ENCODE measurements at places on chromosomes 3 and 15. TPM values are rescaled to one million over a fixed set of nuclear protein-coding genes. Genes with fewer than 3 reads are reported as not detected.

- no peak overlapping the region for H3K4me3 ChIP-seq
- no peaks in the 10 kb centered on the region for H3K36me3 ChIP-seq
- H3K27me3 ChIP-seq = no peaks in the 10 kb centered on the region
Measured at GRCh38 chr15:41865490-41866055, 26.9 kb downstream of the PLA2G4B start.

- no peak for DNase-seq
- peaks cover 13% of the 10 kb centered on the region for H3K36me3 ChIP-seq
- no peak overlapping the region for H3K4me3 ChIP-seq
- no peak overlapping the region for H3K27ac ChIP-seq
- no peaks in the 10 kb centered on the region for H3K27me3 ChIP-seq
Measured at GRCh38 chr15:64501396-64501715, 41.0 kb downstream of the ZNF609 start.

- no peak for DNase-seq
- H3K36me3 ChIP-seq = no peaks in the 10 kb centered on the region
- H3K4me1 ChIP-seq = no peaks in the 10 kb centered on the region
- no peak overlapping the region for H3K27ac ChIP-seq
- H3K27me3 ChIP-seq = no peaks in the 10 kb centered on the region
Measured at GRCh38 chr3:25173606-25174005, 254.5 kb upstream of the RARB start.

LNP1 gene
- total RNA-seq = 2.9 TPM

PLSCR5 gene
- total RNA-seq = not detected

- H3K27ac ChIP-seq = no peak overlapping the region
- no peaks in the 10 kb centered on the region for H3K27me3 ChIP-seq
- H3K4me3 ChIP-seq = no peak overlapping the region
- H3K4me1 ChIP-seq = no peaks in the 10 kb centered on the region
- no peak for DNase-seq
- H3K36me3 ChIP-seq = no peaks in the 10 kb centered on the region
Measured at GRCh38 chr3:87390353-87390752, 114.0 kb upstream of the POU1F1 start.

ETV5 gene
- total RNA-seq = 42.3 TPM

DNA sequence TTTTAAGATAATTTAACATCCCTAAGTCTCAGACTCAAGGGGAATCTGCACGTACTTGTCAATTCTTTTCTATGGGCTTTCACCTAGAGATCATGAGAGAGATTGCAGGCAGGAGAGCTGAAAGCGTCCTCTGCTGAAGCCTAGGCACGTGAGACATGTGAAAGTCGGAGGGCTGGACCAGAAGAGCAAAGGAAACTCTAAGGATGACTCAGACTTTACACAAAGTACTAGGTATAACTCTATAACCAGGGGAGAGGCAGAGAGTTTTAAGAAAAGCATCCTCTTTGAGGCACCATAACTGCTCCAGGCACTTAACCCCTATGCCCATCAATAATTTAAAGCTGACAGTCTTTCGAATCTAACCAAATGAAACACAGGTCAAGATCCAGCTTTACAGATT is 436.6 kb downstream of the VGLL3 start:
- no peak overlapping the region for H3K27ac ChIP-seq
- no peaks in the 10 kb centered on the region for H3K4me1 ChIP-seq
- no peaks in the 10 kb centered on the region for H3K27me3 ChIP-seq
- no peaks in the 10 kb centered on the region for H3K36me3 ChIP-seq
- H3K4me3 ChIP-seq = no peak overlapping the region
- DNase-seq = no peak

RLBP1 gene
- under 0.01 TPM for total RNA-seq

DNA sequence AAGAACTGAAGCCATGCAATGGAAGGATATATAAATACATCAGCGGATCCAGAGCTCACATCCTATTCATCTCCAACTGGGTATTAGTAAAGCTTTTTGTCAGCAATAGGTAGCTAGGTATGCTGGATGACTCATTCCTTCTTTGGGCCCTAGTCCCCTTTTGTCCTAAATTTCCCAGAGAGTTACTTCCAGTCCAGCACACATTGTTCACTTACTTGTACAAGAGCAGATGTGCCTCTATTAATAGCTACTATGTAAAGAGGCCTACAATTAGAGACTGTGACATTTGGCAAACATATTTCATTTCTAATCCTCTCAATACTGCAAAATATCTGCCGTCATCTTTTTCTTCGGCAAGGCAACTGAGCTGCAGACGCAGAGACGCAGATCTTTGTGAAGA is 1.7 kb upstream of the SLC4A7 start:
- H3K27ac ChIP-seq = no peak overlapping the region
- no peaks in the 10 kb centered on the region for H3K27me3 ChIP-seq
- peaks cover 15% of the 10 kb centered on the region for H3K4me1 ChIP-seq
- no peak for DNase-seq

DNA sequence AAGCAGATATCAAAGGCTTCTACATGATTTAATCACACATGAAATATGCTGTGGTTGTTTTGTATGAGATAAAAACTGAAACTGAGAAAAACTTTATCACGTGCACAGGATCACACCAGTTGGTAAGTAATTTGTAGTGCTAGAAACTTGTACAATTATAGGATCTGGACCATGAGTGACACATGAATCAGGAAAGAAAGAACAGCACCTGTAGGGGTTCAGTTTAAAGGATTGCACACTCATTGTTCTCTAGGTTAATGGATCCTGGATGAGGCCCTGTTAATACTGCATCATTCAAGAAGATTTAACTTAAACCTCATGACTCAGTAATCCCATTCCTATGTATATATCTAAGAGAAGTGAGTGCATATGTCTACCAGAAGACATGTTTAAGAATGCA is 87.9 kb downstream of the STT3B start:
- H3K27me3 ChIP-seq = no peaks in the 10 kb centered on the region
- no peak overlapping the region for H3K27ac ChIP-seq
- no peaks in the 10 kb centered on the region for H3K4me1 ChIP-seq
- no peak overlapping the region for H3K4me3 ChIP-seq
- no peak for DNase-seq
- H3K36me3 ChIP-seq = peaks cover 17% of the 10 kb centered on the region

DNA sequence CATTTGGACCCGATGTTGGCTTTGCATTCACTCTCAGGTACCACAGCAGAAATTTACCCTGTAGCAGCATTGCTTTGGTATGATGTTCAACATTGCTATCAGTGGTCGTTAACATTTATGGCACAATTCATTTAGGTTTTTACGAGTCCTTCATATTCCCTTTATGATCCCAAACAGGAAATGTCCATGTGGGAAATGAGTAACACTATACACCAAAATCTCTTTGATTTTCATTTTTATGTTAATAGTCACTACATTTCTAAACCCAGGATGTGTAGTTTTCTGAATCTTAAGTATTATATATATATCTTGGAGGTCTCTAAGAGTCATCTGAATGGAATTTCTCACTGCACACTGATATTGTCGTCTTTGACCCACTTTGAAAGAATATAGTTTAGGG is 78.5 kb upstream of the RBMS3 start:
- H3K4me1 ChIP-seq = peaks cover 16% of the 10 kb centered on the region
- H3K27me3 ChIP-seq = no peaks in the 10 kb centered on the region
- no peaks in the 10 kb centered on the region for H3K36me3 ChIP-seq

SELENOK gene
- 13.4 TPM for total RNA-seq

DNA sequence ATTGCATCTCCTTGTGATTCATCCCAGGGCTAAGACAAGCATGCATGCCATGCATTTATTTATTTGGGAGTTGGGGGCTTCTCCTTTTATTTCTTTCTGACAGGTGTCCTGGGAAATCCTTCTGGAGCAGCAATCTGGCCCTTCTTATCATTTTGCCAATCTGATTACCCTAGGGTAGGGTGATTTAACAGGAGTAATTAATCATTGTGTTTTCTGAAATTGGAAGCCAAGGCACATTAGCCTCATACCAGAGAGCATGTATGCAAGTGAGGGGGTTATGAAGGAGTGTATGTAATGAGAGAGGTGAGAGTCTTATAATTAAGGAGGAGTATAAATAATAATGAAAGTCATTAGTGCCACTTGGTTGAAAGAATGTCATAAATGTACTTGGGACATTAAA is 37.4 kb upstream of the ARPP21 start:
- no peaks in the 10 kb centered on the region for H3K4me1 ChIP-seq
- DNase-seq = no peak
- no peaks in the 10 kb centered on the region for H3K36me3 ChIP-seq
- no peak overlapping the region for H3K27ac ChIP-seq
- no peak overlapping the region for H3K4me3 ChIP-seq
- H3K27me3 ChIP-seq = no peaks in the 10 kb centered on the region

IL17RD gene
- 2.2 TPM for total RNA-seq

- DNase-seq = no peak
- no peaks in the 10 kb centered on the region for H3K27me3 ChIP-seq
- H3K36me3 ChIP-seq = no peaks in the 10 kb centered on the region
- H3K27ac ChIP-seq = no peak overlapping the region
Measured at GRCh38 chr3:28150465-28151206, 90.8 kb upstream of the CMC1 start.

RBM5 gene
- 150 TPM for total RNA-seq

- H3K36me3 ChIP-seq = no peaks in the 10 kb centered on the region
- no peak overlapping the region for H3K4me3 ChIP-seq
- H3K27ac ChIP-seq = no peak overlapping the region
- H3K27me3 ChIP-seq = no peaks in the 10 kb centered on the region
- no peaks in the 10 kb centered on the region for H3K4me1 ChIP-seq
- DNase-seq = peak; percentile 17
Measured at GRCh38 chr15:31268108-31268501, 58.5 kb upstream of the KLF13 start.

GUCA1C gene
- total RNA-seq = not detected

DNA sequence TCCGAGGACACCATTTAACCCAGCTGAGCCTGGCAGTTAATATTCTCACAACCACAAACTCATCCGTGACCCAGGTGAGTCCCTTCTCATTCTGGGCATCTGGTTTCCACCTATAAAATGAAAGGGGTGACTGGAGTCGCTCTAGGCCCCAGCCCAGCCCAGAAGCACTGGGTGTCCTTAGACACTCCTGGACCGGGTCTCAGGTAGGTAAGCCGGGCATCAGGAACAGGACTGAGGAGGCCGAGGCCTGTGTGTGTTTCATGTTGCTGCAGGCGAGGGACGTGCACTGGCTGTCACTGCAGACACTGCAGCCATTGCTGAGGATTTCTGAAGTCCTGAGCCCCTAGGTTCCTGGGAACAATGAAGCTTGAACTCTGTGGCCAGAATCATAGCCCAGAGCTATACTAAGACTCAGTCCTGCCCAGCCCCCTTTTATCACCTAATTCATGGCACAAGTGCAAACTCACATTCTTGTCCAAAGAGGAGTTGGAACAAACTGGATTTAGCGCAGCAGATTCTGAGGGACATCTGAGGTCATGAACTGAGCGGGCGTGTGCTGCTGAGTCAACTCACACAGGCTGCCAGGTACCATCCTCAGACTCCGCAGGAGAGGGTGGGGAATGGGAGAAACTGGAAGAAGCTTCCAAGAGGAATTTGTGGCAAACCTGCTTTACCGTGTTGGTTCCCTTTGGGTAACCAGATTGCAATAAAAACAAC is 184.9 kb downstream of the FAM43A start:
- H3K4me3 ChIP-seq = no peak overlapping the region
- DNase-seq = no peak
- peaks cover 18% of the 10 kb centered on the region for H3K27me3 ChIP-seq
- peak overlapping the region; percentile 19 for H3K27ac ChIP-seq
- peaks cover 8% of the 10 kb centered on the region for H3K4me1 ChIP-seq
- H3K36me3 ChIP-seq = no peaks in the 10 kb centered on the region

DNA sequence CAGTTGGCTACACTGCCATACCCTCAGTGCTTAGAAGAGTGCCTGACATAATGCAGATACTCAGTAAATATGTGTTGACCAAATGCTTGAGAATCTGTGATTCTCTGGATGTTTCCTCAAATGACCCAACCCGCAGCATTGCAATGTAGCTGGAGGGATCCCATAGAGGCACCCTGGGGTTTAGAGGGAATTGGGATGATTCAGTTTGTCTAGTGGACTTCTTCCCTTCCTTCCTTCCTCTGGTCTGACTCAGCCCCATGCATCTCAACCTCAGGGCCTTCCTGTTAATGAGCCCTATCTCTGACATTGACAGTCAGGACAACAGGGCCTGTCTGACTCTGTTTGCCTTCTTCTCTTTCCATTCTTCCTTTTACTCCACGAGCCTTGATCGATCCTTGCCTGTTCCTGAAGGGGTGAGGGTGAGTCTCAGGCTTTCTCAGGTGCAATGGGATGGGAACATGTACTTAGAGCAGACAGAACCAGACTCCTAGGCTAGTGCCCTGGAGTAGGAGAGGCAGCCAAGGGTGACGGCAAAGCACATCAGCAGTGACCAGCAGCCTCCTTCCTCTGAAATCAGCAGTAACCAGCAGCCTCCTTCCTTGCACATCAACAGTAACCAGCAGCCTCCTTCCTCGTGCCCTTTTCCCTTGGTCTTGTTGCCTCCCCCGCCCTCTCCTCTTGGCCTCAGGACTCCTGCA is 78.2 kb downstream of the DGKG start:
- no peaks in the 10 kb centered on the region for H3K36me3 ChIP-seq
- H3K27ac ChIP-seq = peak overlapping the region; percentile 78
- peaks cover 47% of the 10 kb centered on the region for H3K4me1 ChIP-seq
- H3K27me3 ChIP-seq = no peaks in the 10 kb centered on the region

SAXO2 gene
- 6.2 TPM for total RNA-seq

GRCh38 chr15:86772369-86773059 is 692.8 kb downstream of the AGBL1 start:
- H3K27ac ChIP-seq = no peak overlapping the region
- no peaks in the 10 kb centered on the region for H3K27me3 ChIP-seq
- no peak overlapping the region for H3K4me3 ChIP-seq
- no peak for DNase-seq
- H3K4me1 ChIP-seq = no peaks in the 10 kb centered on the region

SLC35G2 gene
- total RNA-seq = 8.0 TPM

- no peaks in the 10 kb centered on the region for H3K27me3 ChIP-seq
- peaks cover 6% of the 10 kb centered on the region for H3K4me1 ChIP-seq
- peak; percentile 51 for DNase-seq
Measured at GRCh38 chr15:38461066-38461833, 7.3 kb downstream of the FAM98B start.

DNA sequence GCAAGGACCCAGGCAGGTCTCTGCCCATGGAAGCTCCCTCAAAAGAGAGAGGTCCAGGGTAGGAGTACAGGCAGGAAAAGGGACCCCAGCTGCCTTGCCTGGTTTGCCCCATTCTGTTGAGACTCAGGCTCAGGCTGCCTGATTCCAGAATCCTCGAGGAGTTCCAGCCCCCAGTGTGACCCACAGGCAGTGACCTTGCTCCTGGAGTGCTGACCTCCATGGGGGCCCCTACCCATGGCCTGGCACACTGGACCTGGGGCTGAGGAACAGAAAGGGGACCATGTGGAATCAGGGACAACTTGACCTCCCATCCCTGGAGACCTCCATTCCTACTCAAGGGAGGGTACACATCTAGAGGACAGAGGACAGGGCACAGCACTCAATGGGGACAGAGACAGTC is 3.4 kb upstream of the SEMA3B start:
- H3K36me3 ChIP-seq = no peaks in the 10 kb centered on the region
- H3K27ac ChIP-seq = no peak overlapping the region
- H3K4me1 ChIP-seq = peaks cover 54% of the 10 kb centered on the region
- no peaks in the 10 kb centered on the region for H3K27me3 ChIP-seq
- H3K4me3 ChIP-seq = no peak overlapping the region
- no peak for DNase-seq

PP2D1 gene
- not detected for total RNA-seq

CCR2 gene
- not detected for total RNA-seq

GRCh38 chr3:120448756-120449155 is 2.0 kb downstream of the FSTL1 start:
- H3K4me3 ChIP-seq = peak overlapping the region; percentile 92
- H3K27me3 ChIP-seq = no peaks in the 10 kb centered on the region
- peaks cover 54% of the 10 kb centered on the region for H3K36me3 ChIP-seq
